Stimulated activated CD8-positive, alpha-beta memory T cell treated with anti-CD3 and anti-CD28 coated beads, Interleukin-7, amount 100 ng/mL, for 1 hour (primary cell): ENCODE measurements at places on chromosomes 6 and 20.

DNA sequence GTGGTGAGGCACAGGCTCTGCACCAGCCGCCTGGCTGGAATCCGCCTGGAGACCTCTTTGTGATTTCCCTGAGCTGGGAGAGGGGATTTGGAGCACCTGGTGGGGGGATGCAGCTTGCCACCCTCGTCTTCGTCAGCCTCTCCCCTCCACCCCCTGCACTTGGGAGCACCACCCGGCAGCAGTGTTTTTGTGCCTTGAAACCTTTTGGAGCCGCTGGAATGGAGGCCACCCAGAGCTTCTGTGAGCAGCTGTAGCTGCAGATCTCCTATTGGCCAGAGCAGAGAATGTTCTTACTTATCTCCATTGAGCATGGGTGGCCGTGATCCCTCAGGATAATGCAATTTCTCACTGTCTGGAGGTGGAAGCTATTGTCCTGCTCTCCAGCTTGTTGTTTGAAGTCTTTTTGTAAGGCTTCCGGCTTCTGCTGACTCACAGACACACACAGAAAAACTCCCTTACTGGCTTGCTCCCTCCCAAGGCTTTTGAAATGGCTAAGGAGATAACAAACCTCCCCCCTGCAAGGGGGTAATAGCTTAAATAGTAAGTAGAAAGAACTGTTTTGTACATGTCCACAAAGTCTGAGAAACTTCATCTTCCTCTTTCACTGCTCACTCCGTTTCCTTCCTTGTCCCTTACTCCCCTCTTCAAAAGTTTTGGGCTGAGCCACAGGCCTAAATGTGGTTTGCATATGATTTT lies 271.2 kb downstream of the PRL start:
- no peak for DNase-seq

GRCh38 chr6:130841128-130841728 lies 14.0 kb downstream of the SMLR1 start:
- no peak for DNase-seq

DNA sequence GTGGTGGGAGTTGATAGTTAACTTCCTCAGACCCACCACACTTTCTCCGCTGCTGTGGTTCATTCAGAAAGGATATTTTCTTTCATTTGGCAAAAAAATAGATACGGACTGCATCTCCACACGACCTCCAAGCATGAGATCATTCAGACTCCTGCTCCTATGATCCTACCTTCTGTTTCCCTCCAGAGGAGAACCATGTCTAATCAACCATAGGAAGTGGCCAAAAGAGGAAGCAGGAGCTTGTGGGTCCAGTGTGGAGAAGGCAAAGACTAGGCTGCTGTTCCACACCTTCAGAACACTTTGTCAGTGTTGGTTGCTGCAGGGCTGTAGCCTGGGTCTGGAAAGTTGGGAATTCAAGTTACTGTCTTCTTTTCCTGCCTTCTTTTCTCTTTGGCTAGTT lies 10.6 kb upstream of the KIF13A start:
- no peak for DNase-seq

GRCh38 chr6:131629651-131630050 lies 1.6 kb upstream of the MED23 start:
- no peak for DNase-seq

DNA sequence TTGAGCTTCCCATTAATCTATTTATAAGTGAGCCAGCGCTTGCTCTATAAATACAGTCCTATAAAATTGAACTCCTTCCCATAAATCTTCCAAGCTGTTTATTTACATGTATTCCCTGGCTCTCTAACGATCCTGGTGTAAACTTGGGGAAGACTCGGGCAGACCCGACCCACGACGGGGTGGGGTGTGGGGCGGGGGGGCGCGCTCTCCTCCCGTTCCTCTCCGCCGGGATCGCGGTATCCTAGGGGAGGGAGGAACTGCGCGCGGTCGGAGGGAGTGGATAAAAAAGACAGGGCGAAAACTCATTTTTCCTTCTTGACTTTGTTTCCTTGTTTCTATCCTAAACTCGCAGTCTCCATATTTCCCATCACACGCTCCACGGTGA lies 31.1 kb downstream of the TFAP2B start:
- DNase-seq: no peak

DNA sequence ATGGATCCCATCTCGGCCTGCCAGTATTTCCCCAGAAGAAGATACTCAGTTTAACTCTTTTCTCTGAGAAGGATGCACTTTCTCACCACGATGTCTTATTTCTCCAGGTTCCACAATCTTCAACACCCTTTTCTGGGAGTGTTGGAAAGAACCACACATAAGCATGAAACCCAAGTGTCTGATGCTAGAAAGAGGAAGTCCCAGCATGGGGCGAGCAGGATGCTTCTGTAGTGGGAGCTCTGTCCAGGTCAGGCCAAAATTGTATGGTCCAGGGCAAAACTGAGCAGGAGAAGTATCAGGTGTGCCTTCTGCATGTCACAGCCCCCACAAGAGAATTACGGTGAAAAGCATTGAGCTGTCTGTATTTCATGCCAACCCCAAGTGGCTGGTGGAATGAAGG lies 11.0 kb downstream of the TREM1 start:
- DNase-seq: no peak

DNA sequence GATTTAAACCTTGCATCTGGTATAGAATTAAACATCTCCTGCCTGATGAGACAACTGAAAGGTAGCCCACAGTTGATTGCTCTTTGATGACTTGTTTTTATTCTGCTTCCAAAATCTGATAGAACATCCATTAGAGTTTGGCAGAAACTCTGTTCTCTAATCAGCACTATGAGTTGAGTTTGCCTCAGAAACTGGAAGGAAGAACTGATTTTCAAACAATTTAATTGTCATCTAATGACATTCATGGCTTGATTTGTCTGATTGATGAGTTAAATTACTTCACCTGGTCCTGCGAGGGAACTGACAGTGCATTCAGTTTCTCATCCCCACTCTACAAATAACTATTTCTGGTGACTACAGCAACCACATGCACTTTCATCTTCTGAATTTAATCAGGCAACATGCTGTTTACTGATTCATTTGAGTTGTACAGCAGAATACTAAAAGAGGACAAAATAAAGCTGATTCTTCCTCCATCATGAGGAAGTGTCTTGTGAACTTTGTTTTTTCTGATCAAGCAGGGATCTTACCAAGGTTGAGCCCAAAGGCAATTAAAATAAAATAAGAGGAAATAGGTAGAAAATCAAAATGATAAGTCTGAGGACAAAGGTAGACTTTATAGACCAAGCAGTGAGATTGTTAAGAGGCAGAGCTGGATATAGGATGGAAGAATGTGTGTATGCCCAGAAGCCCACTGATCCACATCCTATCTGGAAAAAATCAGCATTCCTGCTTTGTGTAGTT lies 15.7 kb upstream of the MRAP2 start:
- DNase-seq: no peak

GRCh38 chr6:107965746-107966145 lies 7.7 kb upstream of the SEC63 start:
- no peak for DNase-seq

GRCh38 chr6:89952686-89953085 lies 58.4 kb downstream of the GJA10 start:
- DNase-seq: peak; percentile 23

DNA sequence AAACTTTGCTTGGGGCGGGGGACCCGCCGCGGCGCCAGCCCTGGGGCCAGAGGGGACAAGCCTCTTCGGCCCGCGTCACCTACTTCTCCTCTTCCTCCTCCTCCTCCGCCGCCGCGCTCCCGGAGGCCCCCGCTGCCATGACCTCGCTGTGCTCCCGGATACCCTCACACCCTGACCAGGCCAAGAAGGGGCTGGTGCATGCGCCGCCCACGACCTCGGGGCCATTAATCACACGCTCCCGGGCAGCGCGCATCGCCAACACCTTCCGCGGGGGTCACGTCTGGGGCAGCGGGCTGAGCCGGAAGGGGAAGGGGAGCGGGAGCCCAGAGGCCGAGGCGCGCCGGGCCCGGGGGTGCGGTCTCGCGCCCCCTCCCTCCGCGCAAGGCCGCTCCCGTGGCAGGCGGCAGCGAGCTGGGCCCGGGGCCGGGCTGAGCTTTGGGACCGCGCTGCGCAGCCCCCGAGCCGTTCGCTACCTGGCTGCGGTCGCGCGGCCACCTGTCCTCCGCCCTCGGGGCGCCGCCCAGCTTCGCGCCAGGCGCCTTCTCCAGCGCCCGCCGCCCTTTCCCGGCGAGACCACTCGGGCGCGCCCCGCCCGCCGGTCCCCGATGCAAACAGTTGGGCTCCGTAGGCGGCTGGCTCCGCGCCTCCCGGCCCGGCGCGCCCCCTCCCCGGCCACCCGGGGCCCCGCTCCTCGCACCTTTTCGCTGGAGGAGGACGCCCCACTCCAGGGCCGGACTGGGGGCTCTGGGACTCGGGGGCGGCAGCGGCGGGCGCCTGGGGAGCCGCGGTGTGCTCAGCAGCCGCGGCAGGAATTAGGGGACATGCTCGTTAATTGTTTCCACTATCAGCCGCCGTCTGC lies 575 bp upstream of the CNR1 start:
- no peak for DNase-seq

DNA sequence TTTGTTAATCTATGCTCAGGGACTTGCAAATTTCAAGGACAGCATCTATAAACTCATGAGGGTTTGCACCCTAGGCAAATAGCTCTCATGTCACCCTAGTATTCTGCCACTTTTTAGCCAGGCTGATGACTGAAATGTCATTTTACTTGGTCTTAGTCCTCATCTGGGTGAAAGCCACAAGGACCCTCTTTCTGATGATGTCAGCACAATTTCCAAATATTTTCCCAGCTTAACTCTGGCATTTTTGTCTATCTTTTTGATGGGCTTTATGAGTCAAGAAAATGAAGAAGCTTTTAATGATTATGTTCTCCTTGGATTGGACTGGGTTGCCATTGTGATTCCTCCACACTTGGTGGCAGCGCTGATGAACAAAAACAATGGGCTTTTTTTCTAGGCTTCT lies 420.1 kb upstream of the BTBD3 start:
- DNase-seq: no peak

- no peak for DNase-seq
Measured at GRCh38 chr6:34553146-34553545, 3.0 kb downstream of the SPDEF start.

DNA sequence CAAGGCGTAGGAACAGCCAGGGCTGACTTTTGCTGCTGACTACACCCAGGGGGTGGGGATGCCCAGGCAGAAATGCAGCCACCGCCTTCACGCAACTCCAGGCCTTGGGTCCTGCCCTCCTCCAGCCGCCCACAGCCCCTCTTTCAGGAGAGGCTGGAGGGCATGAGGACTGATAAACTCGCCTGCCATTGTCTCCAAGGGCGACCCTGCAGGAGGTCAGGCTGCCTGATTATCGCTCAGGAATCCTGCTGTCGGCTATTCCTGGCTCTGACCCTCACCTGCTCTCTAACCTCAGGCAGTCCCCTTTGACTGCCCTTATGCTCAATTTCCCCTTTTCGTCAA lies 62.0 kb upstream of the HDDC2 start:
- DNase-seq: no peak

DNA sequence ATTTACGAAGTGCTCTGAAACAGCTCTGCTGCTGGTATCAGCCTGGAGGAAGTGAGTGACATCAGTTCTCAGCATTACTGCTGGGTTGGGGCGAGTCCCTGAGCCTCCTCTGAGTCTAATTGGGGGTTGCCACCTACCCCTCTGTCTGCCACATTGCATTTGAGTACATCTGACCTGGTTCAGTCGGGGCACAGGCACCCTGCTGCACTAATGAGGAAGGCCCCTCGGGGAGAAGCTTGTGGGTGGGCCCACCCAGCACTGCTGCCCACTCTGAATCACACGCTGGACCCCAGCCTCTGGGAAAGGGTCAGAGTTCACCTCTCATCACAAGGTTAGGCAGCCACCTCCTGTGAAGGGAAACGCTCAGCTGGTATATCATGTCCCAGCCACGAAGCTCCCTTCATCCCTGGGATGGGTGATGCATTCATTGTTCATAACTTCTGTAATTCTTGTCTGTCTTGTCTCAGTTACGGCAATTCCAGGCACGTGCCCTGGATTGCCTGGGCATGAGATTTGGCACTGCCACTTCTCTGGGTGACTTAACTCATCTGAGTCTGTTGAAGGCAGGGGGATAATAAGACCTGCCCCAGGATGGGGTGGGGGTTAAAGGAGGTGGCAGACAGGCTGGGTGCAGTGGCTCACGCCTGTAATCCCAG lies 13.3 kb downstream of the DNMT3B start:
- no peak for DNase-seq

GRCh38 chr6:146224988-146225387 lies 196.1 kb downstream of the GRM1 start:
- DNase-seq: no peak

DNA sequence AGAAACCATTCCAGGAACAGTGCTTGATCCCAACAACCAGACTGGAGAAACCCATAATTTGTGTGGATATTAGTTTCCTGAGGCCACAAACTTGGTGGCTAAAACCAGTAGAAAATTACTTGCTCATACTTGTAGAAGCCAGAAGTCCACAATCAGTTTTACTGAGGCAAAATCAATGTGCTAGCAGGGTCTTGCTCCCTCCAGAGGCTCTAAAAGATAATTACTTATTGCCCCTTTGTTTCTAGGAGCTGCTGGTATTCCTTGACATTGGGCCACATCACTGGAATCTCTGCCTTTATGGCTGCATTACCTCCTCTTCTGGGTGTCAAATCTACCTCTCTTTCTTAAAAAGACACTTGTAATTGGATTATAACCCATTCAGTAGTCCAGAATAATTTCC lies 142.2 kb upstream of the SAMD5 start:
- no peak for DNase-seq

DNA sequence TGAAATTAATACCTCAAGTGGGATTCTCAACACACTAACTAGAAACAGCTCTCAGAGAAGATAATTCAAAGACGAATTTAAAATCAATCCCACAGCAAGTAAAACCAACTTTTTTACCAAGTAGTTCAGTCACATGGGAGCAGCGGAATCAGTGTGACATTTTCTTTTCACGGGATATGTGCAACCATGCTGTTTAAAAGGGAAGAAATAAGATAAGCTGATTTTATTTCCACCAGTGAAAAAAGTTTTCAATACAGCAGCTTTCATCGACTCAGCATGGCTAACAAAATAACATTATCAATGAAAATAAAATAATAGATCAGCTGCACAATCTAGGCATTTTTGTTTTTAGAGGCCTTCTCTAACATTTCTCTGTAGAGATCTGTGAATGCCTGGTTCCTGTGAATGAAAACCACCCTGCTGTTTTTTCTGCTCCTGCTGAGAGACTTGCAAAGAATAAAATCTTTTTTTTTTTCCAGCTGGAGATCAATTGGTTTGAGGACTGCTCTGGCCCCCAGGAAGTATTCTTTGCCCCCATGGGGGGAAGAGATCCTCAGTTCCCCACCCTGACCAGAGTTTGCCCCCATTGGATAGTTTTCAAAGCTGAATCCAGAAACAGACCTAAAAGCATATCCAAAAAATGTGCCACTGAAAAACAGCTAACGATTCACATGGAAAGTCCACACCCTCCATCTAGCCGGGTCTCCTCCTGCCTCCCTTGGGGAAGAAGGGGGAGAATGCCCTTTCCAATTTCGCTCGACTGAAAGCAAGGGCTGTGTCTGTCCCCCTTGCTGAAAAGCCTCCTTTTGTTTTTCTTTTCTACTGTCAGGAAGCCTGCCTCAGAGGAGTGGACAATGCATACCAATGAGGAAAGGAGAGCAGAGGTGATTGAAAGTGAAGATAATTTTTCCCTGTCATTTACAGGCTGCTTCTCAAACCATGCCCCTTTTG lies 317.6 kb downstream of the PRKN start:
- DNase-seq: no peak
